Activated CD8-positive, alpha-beta memory T cell treated with anti-CD3 and anti-CD28 coated beads, Interleukin-2, amount 50 U/mL, for 4 hours (primary cell): ENCODE measurements at places on chromosomes 3 and 15.

DNA sequence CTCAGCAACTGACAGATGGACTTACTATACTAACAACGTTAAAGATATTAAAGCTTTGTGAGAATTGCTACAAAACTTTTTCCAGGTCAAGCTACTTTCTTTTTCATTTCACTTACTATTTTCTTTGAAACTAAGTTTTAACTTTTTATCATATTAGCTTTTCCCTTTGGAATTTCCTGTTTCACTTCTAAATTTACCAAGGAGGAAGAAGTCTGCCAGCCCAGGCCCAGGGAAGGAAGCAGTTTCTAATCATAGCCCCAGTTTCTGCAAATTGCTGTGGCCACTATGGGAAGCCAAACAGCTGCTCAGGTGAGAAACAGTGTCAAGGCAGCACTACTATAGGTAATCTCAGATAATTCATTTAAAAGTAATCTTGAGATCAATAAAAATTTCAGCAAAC is 18.4 kb downstream of the CYFIP1 start:
- DNase-seq: no peak

GRCh38 chr15:73822998-73823397 is 50.4 kb upstream of the TBC1D21 start:
- no peak for DNase-seq

DNA sequence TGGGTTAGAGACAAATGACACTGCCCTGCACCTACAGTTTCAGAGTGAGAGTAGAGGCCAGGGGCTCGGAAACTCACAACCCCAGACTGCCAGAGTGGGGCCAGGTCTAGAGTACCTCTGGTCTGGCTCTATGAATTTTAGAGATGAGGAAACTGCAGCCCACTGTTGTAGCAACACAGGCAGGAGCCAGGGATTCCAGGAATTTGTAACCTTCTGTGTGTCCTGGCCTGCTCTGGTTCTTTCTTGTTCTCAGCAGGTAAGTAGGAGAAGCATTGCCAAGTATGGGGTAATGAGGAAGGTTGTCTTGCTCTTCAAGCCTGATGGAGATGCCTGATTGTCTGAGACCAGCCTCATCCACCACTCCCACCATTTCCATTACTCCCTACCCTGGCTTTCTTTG is 221.8 kb downstream of the UACA start:
- no peak for DNase-seq

- DNase-seq: no peak
Observed at GRCh38 chr3:161560008-161560637, 63.5 kb downstream of the OTOL1 start.

GRCh38 chr3:26560081-26560480 is 62.5 kb upstream of the LRRC3B start:
- DNase-seq: no peak

DNA sequence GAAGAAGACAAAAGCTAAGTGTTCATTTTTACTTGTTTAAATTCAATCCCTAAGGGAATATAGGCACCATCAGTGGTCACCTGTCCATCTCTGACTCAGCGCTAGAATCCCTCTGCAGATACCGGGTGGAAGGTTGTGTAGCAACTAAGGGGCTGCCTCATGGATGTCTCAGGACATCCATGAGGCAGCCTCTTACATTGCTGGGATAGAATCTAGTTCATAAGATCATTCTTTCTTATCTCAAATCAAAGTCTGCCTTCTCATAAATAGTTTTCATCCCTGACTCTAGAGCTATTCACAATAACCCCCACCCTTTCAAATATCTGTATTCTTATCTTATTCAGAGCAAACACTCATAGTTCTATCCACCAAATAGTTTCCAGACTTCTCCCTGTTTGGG is 38.1 kb downstream of the HSPBAP1 start:
- DNase-seq: no peak

GRCh38 chr15:73046073-73046472 is 6.2 kb upstream of the NEO1 start:
- no peak for DNase-seq

DNA sequence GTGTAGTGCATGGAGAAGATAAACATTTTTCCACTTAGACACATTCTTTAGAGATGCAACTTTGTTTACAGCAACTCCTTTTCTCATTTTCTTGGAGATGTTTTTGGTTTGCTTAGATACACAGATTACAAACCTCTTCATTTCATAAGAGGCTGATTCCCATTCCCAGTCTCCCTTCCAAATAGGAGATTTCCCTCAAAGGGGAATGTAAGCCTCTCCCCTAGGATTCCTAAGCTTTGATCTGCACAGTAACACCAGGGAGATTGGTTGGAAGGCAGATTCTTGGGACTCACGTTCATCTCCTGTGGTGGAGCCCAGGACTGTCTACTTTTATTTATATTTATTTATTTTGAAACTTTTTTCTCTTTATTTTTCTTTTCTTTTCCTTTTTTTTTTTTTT is 63.2 kb downstream of the MCTP2 start:
- DNase-seq: no peak

DNA sequence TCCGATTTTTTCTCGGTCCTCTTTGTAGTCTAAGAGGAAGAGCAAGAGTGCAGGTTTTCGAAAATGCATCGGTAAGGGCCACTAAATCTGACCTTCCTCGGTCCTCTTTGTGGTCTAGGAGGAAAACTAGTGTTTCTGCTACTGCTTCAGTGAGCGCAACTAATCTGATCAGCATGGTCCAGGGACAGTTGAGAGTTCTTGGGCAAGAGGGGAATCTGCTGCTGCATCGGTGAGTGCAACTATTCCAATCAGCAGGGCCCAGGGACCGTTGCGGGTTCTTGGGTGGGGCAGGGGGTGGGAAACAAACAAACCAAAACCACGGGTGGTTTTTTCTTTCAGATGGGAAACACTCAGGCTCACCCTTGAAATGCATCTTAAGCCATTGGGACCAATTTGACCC is 10.5 kb upstream of the OSBPL11 start:
- no peak for DNase-seq

GRCh38 chr15:50854601-50855490 is 53.6 kb upstream of the AP4E1 start:
- DNase-seq: no peak

GRCh38 chr15:93020976-93021772 is 67.8 kb downstream of the RGMA start:
- no peak for DNase-seq

DNA sequence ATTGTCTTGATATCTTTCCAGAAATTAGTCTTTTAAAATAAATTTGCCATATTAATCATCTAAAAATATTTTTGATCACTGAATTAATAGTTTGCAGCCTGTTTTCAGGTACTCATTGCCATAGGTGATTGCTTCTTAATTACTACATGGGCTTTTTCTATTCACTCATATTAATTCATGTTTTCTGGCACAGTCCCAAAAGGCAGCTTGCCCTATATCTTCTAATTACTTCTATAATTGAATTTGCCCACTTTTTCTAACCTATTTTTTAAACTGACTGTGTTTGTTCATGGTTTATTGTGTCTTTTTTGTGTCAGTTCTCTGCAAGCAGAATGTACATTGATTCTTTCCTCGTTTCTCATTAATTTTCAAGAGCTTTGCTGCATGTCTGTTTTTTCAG is 85.7 kb upstream of the SOX2 start:
- no peak for DNase-seq

- DNase-seq: no peak
Observed at GRCh38 chr3:50444213-50444612, 59.2 kb downstream of the CACNA2D2 start.

- no peak for DNase-seq
Observed at GRCh38 chr15:69337138-69337537, 38.4 kb downstream of the PAQR5 start.

DNA sequence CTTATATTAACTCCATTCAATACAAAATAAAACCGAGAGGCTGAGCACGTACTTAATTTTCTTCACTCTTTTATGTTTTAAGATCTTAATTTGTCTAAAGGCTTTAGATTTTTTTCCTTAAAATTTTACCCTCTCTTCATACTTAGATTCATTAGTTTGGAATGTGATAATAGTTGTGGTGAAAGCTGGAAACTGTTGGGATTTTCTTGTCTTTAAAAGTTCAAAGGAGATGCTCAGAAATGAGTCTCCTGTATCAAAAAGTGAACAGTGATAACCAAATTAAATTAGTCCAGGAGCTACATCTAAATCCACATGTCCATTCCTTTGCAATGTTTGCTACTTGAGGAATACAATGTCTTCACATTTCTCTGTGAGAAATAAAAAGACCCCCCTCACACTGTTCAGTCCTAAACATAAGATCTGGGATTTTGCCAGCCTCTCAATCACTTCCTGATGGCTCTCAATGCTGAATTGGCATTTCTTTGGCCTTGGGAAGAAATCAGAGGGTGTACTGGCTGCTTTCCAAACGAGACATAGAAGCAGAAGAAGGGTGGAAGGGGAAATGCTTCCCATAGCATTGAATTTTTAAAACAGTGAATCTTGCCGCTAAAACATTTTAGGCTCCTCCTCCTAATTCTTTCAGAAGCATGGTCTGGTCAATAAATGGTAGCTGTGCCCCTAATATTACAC is 245.0 kb downstream of the SHOX2 start:
- no peak for DNase-seq

DNA sequence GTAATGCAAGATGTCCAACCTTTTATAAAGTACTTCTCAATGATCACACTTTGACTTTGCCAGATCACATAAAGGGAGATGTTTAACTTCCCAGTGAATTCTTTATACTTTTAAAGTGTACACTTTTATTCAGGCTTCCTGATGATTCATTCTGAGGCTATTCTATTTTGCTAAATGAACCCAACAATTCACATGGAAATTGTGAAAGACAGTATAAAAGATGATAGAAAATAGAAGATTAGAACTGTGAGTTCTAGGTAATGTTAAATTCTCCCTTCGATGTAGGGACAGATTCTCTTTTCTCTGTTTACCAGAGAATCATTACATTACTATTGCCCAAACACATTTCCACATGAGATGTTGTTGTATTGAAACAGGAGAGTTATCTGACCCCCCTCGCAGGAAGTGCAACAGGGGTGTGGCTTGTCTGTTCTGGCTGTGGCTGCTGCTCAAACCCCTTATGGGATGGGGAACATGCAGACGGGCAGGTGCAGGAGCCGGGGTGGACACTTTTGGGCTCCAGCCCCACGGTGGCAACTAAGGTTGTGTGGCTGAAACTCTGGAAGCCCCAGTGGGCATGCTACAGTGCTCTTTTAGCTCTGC is 131.3 kb upstream of the LRTM1 start:
- no peak for DNase-seq

- no peak for DNase-seq
Observed at GRCh38 chr3:128446821-128447220, 19.9 kb downstream of the DNAJB8 start.

DNA sequence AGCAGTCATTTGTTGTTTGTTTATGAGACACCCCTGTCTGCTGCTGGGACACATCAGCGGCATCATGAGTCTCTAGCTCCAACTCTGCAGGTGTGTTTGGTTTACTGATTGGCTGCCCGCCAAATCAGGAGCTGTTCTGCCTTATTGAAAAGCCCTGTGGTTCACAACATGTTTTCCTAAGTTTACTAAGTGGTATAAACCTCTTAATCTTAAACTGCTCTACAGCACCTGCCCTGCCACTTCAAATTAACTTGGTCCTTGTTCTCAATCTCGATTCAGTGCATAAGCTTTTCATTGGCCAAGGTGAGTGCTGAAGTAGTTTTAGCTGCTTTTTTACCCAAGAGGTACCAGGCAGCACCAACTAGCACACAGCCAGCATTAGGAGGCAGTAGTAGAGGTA is 77.8 kb upstream of the WDR72 start:
- DNase-seq: no peak
